Endothelial cell of umbilical vein (primary cell): ENCODE measurements at places on chromosomes 6 and 20. TPM values are rescaled to one million over a fixed set of nuclear protein-coding genes. Genes with fewer than 3 reads are reported as not detected.

DNA sequence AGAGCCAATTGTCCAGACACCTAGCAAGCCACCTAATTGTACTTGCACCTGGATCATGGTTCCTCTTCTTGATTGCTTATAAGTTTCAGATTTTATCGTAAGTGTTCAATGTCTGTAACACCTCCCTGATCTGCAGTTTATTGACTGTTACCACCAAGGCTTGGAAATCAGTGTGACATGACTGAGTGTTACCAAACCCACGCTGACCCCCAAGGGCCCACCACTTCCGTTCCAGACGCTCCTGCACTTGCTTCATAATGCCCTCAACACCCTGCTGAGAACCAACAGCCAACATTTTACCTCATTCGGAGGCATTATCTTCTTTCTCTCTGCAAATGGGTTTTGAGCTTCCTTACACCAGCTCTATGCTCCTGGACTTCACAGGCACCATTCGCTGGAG lies 6.3 kb downstream of the CCR6 start:
- no peak for DNase-seq

GRCh38 chr6:52286798-52287432 lies 2.4 kb upstream of the MCM3 start:
- DNase-seq: peak; percentile 59

- peak; percentile 72 for DNase-seq
Measured at GRCh38 chr6:1903780-1904465, 294.2 kb downstream of the FOXC1 start.

CST8 gene
- total RNA-seq: not detected in 2 replicates

GRCh38 chr20:8812817-8813216 lies 256.1 kb upstream of the PLCB4 start:
- DNase-seq: peak; percentile 86

- DNase-seq: peak; percentile 25
Measured at GRCh38 chr6:33317419-33317668, 200 bp downstream of the ZBTB22 start.

GRCh38 chr6:110265273-110265672 lies 85.0 kb downstream of the CDC40 start:
- DNase-seq: no peak

FHL5 gene
- not detected in 2 replicates for total RNA-seq

CRISP3 gene
- total RNA-seq: not detected in 2 replicates

DCDC2 gene
- total RNA-seq: not detected in 2 replicates

ENPP4 gene
- 3.9 and 4.5 TPM in 2 replicates for total RNA-seq

- no peak for DNase-seq
Measured at GRCh38 chr6:115554060-115554459, 506.6 kb downstream of the FRK start.

GRCh38 chr6:165616116-165616515 lies 46.9 kb downstream of the PDE10A start:
- DNase-seq: peak; percentile 8

PEX7 gene
- 3.5 and 3.7 TPM in 2 replicates for total RNA-seq

GRCh38 chr6:139744891-139745290 lies 370.4 kb upstream of the CITED2 start:
- DNase-seq: peak; percentile 41

DNA sequence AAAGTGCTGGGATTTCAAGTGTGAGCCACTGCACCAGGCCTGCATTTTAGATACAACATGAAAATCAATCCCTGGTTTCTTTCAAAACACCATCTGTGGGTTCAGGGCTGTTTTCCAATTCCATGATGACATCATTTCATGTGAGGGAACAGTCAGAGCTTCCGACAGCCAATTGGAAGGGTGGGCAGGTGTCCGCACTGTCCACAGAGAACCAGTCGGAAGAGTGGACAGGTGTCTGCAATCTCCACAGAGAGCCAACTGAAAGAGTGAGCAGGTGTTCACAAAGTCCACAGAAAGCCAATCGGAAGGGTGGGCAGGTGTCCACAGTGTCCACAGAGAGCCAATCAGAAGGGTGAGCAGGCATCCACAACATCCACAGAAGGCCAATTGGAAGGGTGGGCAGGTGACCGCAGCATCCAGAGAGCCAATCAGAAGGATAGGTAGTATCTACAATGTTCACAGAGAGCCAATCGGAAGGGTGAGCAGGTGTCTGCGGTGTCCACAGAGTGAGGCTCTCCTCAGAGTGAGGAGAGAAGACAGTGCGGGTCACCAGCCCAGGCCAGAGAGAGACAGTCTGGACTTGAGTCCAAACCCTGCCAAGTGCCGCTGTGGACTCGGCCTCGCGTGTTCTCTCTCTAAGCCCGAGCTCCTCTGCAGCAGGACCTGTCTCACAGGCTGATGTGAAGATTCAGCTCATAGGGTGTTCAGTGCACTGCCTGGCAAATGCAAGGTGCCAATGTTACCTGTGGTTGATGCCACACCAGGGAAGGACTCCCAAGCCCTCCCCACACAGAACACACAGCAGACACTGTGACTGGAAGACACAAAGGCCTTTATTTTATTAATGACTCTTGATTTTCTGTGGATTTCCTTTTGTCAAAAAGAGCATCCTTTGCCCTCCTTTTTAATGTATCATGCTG lies 57.3 kb downstream of the DLL1 start:
- DNase-seq: no peak

- DNase-seq: no peak
Measured at GRCh38 chr6:147029923-147030322, 174.3 kb upstream of the STXBP5 start.

DNA sequence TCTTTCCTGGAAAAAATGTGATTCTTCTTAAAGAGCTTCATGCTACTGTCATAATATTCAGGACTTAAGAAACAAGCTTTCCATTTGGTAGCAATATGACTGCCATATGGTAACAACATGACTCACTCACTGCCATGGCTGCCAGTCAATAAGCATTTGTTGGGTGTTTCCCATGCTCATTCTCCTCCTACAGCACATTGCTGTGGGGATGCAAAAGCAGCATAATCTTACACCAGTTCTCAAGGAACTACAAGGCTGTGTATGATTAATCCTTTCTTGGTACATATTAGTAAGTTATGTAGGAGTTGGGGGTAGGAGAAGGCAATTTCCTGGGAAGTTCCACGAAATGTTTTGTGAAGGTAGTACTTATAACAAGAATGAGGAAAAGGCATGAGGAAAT lies 76.7 kb downstream of the CEP162 start:
- no peak for DNase-seq

MLN gene
- total RNA-seq: not detected in 2 replicates

DNA sequence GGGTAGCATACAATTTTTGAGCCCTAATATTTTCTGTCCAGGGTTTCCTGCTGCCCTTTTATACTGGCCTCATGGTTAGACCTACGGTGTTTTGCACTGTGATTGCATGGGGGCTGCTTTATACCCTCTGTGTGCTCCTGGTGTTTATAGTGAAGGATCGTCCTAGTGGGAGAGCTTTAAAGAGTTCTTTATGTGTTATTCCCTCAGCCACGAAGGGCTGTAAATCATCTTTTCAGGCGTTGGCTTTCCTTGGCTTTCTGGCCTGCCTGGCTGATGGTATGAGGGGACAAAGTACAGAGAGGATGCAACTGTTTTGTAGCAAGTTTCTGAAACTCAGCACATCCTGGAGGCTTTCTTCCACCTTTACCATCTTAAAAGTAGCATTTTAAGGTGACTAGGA lies 464.3 kb downstream of the EPM2A start:
- DNase-seq: no peak

- no peak for DNase-seq
Measured at GRCh38 chr6:90859056-90859455, 272.2 kb upstream of the MAP3K7 start.

ARHGAP40 gene
- 0.12 and 0.20 TPM in 2 replicates for total RNA-seq

DNA sequence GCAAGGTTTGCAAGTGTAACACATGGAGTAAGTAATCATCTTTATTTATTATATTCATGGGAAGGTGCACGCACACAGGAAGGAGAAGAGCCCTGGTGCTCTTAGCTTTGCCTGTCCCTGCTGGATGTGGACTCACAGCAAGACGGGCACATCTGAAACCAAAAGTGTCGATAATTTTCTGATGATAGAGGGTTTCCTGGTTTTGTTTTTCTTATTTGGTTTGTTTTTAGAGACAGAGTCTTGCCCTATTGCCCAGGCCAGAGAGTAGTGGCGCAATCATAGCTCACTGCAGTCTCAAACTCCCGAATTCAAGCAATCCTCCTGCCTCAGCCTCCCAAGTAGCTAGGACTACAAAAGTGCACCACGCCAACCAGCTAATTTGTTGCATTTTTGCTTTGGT lies 7.8 kb upstream of the KHDC1L start:
- no peak for DNase-seq

NEU1 gene
- total RNA-seq: 61.3 and 62.8 TPM in 2 replicates

DNA sequence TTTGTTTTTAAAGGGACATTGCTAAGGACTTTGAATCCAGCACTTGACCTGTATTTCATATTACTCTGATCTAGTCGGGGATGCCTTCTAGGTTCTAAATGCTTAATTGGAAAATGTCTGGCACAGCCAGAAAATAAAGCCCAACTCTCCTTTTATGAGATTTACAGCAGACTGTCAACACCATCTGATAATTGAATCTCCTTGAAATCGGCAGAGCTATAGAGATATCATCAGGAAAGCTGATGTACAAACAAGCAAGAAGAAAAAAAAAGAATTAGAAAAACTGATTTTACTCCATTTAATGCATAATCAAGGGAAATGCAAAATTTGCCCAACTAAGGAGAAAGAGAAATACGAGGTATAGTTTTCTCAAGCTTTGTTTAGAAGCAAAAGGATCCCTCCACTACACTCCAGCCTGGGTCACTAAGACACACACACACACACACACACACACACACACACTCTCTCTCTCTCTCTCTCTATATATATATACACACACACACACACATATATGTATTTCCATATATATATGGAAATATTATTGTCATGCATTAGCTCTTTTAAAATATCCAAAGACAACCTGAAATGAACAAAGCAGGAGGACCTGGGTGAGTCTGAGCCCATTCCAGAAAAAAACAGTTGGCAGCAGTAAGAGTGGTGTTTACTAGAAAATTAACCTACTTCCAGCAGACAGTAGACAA lies 9.5 kb upstream of the FOXC1 start:
- no peak for DNase-seq

DNA sequence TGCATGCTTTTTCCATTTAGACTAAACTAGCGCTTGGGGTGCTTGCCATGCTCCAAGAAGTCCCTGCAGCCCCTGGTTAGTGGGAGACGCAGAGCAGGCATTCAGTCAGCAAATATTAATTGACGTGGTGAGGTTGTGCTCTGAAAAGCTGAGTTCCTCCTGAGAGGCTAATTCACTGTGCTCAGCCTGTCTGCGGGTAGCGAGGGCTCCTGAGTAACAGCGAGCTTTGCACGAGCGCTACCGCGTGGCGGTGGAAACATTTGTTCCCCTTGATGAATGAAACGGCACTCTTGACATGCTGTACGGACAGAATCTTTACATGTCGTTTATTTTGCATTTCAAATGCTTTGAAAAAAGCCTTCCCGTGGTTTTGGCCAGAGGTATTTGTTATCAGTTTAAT lies 170.6 kb upstream of the AGPAT4 start:
- DNase-seq: no peak

IL17F gene
- not detected in 2 replicates for total RNA-seq

DNA sequence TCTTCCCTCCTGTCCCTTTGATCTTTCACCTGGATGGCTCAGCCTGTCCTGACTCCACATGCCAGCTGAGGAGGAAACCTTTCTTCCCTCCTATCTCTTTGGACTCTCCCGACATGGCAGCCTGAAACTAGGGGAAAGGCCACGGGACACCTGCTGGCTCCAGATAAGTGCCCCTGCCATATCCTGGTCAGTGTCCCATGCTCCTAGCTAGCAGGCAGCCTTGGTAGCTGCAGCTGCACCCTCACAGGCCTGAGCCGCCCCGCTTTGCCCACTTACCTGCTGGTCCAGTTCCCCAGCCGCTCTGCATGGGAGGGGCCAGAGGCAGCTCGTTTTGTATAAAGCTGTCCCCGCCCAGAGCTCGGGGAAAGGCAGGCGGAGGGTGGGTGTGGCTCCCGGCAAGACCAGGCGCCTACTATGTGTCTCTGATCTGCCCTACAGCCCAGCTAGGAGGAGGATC lies 7.4 kb upstream of the SLC52A3 start:
- no peak for DNase-seq

LRFN2 gene
- total RNA-seq: not detected in 2 replicates

MLIP gene
- 11.6 and 14.5 TPM in 2 replicates for total RNA-seq

DNA sequence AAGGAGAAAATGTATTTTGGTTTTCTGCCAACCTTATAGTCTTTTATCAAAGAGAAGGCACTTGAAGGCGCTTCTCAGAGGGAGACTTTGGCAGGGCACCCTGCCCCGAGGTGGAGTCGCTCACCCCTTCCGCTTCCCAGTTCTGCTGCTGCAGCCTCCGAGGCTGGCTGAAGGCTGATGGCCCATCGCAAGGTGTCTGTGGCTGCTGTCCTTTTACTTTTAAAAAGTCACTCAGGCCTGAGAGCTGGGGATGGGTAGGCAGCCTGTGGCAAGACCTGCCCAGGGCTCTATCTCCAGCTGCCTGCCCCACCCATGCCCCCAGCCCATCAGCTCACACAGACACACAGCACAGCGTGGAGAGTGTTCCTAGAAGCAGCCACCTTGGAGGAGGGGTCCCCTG lies 206.6 kb upstream of the CST7 start:
- no peak for DNase-seq

DNA sequence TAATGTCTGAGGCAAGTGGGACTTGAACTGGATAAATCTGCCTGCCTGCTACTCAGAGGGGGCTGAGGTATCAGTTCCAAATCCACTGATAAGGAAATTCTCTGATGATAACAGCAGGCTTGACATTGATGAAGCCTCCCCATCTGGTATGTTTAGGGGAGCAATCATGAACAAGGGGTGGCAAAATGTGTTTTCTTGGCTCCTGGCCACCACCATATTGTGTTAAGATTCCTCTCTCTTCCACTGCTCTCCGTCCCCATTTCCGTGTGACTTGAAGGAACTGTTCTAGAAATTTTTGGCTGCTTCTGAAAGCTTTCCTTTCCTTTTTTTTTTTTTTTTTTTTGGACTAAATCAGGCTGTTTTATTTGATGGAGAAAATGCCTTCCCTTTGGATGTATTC lies 335.3 kb upstream of the NRSN1 start:
- no peak for DNase-seq

DNA sequence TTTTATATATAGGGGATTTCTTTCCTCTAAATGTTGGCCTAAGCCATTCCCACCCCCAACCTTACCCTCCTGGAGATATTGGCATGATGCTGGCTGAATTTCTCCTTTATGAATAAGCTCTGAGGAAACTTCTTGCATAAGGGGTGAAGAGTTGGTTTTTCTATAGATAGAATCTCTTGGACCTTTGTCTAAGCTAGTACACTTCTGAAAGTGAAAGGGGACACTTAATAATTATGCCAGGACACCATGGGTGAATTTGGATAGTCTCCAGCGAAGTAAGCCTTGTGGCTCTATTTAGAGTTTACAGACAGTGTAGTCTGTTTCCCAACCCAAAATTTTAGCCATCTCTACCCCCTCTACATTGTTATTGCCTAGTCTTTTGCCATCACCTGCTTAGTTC lies 27.1 kb upstream of the FABP7 start:
- no peak for DNase-seq

DNA sequence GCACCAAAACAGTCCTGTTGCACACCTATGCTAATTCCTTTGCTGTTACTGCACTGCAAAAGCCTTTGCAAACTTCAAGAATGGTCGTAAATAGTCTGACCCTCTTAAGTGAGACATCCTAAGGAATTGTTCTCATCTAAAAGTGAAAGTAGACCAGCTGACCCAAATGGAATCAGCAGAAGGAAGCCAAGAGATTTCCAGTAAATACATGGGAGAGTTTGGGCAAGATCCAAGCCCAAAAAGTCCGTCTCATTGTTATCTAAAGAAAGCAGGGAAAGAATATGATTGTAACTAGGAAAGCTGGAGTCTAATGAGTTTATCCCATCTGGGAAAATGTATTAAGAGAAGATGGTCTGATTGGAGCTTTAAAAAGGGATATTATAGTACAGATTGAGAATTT lies 43.0 kb upstream of the HIVEP1 start:
- DNase-seq: peak; percentile 84

TRAPPC3L gene
- total RNA-seq: 0.38 TPM in 1 of 2 replicates, not detected in the other
